Activated CD8-positive, alpha-beta memory T cell treated with anti-CD3 and anti-CD28 coated beads for 1 hour (primary cell): ENCODE measurements at places on chromosomes 5 and 9.

DNA sequence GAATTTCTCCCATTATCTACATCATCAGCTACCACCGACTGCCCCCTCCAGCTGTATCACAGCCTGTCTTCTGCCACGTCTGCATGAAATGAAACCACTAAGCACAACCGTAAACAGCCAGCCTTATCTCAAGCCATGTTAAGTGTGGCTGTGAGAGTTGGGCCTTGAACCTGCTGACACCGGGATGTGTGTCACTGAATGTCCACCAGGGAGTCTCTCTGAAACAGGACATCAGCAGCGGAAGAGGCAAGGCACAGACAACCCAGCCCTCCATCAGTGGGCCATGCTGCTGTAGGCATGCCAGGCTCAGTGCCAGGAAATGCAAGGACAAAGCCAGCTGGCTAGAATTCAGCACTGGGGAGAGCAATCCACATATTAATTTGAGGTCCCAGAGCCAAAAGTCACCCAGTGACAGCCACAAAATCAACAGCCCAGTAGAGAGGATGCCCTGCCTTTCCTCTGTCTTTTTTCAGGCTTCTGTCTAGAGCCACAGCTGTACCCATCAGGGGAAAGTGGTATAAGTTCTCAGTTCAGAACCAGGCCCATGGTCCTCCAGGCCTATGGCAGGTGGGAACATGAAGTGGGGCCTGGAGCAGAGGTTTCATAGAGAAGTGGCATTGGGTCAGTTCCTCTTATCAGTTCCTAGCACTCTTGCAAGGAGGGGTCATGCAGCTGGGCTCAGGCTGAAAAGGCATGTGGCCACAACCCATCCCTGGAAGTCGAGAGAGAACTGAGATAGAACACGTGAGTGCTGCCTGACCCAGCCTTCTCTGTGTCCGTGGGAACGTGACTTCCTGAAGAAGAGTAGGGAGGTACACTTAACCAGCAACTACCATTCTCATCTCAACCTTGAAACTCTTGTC, 199.4 kb downstream of the ESM1 start:
- no peak for DNase-seq

- DNase-seq = no peak
Observed at GRCh38 chr5:125657936-125658335, 765.3 kb upstream of the GRAMD2B start.

DNA sequence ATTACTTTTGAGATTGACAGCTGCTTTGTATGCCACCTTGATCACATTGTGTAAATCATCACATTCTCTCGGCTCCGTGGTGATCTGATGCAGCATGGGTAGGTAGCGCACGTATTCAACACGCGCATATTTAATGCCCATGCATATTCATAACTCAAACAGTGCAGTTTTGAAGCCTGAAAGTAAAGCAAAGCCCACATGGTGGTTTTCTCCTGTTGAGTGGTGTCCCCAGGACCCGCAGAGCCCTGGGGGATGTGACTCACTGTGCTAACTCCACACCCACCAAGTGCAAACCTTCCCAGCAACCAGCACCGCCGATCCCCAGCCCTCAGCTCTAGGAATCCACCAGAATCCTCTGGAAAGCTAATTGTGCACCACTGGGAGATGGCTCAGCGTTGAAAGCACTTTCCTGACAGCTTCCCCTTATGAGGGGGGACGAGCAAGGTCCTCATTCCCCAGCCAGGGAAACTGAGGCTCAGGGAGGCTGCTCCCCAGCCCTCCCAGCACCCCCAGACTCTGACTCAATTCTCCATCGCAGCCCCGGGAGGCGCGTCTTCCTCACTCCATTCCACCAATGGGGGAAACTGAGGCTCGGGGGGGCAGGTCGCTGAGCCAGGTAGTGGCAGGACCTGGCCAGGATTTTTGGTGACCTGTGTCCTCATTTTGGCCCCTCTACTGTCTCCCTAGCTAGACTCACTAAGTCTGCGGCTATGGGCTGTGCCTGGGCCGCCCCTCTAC, 46.4 kb downstream of the SARDH start:
- no peak for DNase-seq

GRCh38 chr9:99523838-99524237, 297.8 kb upstream of the NR4A3 start:
- DNase-seq = no peak

- no peak for DNase-seq
Observed at GRCh38 chr5:140806834-140807775, at the start of gene PCDHA4. PCDHA4 (plus strand) TSS chr5:140807068.

- DNase-seq = no peak
Observed at GRCh38 chr9:105318729-105319191, 74.3 kb downstream of the SLC44A1 start.

- DNase-seq = no peak
Observed at GRCh38 chr9:29129763-29130162, 1556.5 kb upstream of the C9orf72 start.

DNA sequence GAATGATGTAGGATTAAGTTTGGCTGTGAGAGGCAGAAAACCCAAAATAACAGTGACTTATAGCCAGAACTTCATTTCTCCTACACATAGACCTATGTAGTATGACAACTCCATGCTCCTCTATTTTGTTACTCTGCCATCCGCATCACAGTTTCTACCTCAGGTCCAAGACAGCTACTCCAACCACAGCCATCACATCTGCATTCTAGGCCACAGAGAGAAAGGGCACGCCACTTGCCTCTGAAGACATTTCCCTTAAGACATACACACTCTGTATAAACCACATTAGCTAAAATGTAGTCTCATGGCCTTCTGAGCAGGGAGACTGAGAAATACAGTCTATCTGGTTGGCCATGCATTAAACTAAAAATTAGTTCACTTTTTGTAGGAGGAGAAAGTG, 10.0 kb downstream of the SPINK4 start:
- no peak for DNase-seq

- DNase-seq = no peak
Observed at GRCh38 chr5:134175921-134176510, 734 bp downstream of the SKP1 start.

DNA sequence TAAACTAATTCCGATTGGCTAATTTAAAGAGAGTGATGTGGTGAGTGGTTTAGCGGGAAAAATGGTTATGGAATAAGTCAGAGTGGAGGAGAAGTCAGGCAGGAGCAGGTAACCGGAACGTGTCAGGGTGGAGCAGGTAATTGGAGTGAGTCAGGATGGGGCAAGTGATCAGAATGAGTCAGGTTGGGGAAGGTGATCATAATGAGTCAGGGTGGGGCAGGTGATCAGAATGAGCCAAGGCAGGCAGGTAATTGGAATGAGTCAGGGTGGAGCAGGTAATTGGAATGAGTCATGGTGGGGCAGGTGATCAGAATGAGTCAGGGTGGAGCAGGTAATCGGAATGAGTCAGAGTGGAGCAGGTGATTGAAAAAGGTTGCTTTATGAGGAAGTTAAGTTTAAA, 101.4 kb downstream of the TMEM167A start:
- no peak for DNase-seq

DNA sequence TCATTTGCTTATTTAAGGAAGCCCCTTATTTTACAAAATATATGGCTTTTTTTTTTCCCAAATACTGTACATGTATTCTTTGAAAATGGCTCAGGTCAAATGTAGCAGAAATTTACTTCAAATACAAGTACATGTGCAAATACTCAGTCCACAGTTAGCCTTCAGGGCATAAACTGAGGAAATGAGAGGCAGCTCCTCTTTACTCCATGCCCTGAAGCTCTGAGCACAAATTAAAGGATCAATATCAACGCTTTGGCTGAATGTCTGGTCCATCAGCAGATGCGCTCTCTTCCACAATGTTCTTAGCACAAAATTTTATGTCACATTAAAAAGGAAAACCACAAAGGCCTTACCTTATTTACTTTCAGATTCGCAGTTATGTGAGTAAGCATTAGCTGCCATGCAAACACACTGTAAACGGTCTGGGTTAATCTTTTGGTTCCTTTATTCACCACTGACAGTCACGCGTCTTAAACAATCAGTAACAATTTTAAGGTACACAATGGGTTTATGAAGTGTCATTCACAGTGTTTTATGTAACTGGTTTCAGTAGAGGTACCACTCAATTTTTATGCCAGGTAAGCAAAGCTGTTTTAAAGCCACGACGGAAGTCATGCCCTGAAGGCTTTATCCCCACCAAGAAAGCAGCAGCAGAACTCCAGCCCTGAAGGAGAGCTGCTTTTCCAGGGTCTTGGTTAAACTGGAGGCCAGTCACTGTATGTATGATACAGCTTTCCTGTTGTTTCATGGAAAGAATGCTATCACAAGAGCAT, 103.4 kb downstream of the OTULIN start:
- no peak for DNase-seq
